ENCODE measurements at places on chromosomes 7 and 10.

DNA sequence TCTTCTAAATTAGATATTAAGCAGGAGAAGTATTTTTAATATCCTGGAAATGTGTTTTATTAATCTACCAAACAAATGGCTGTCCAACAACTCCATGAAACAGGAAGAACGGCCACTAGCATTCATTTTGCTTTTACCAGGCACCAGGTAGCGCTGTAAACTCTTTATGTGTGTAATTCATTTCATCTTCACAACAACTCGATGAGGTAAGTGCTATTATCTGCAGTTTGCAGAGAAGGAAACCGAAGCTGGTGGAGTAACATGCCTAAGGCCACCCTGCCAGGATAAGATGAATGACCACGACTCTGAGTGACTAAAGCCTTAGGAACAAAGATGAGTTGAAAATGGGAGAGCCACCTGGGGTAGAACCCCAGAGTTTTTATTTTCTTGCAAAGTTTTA, 101.2 kb downstream of the KIAA1217 start:
- DNase-seq: no peak

DNA sequence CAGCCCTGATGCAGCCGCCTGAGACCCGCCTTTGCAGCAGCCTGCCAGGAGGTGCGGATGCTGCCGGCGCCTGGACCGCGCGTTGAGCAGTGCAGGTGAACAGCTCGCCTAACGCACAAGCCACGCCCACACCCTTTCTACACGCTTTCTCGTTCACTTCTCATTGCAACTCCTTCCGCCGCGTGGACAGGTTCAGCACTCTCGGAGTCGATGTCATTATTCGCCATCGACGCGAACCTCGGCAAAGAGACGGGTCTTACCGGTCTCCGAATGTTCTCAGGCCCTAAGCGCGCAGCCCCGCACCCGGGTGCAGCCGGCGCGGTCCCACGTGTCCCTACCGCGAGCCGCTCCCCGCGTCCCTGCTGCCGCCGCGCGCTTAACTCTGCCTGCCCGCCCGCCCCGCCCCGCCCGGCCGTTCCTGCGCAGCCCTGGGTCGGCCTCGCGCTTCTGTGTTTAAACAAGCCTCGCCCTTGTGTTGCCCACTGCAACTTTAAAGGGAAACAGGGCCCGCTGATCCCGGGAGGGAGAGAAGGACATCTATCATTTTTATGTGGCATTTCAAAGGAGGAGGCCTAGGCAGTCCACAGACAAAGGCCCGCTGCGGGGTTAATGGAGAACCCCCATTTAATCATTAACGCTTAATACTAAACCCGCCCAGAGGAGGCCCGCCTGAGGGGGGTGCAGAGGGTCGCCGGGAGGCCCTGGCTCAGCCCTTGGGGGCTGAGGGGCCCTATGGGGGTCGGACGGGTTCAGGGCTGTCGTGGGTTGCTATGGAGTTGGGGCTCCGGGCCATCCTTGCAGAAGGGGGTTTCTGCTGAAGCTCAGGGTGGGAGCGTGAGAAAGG, 128.5 kb downstream of the WDR11 start:
- DNase-seq: no peak

DNA sequence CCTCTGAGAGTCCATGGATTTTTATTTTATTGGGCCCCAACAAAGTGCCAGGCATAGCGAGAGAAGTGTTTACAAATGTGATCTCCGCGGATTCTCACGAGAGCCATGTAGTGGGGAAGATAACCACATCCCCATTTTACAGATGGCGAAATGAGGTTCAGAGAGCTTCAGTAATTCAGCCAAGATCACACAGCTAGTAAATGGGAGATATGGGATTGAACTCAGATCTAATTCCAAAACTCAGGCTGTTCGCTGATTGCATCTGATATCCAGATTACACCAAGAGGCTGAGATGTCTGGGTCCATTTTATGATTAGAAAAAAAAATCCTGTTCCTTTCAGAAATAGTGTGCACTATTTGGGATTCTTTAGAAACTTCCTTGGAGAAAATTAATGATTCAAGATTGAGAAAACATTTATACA, 1.3 kb downstream of the FAS start:
- no peak for DNase-seq

DNA sequence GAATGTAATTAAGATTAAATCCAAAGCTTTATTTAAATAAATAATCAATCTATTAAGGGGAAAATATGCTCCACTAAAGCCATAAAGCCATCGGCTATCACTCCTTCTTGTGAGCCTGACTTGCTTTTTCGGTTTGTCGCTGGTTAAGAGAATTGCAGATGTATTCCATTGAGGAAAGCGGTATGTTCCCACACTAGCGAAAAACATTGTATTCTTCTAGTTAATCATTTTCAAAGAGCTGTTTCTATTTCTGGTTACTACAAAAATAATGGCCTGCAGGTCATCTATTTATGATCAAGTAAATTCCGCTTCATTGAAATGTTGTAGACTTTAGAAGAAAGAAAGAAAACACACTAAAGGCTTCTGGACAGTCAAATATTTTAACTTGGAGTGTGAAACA, 173.4 kb downstream of the CACNB2 start:
- no peak for DNase-seq

GRCh38 chr7:16344927-16345326, 76.4 kb downstream of the CRPPA start:
- DNase-seq: no peak

GRCh38 chr7:124412531-124412930, 353.1 kb downstream of the GPR37 start:
- DNase-seq: no peak

DNA sequence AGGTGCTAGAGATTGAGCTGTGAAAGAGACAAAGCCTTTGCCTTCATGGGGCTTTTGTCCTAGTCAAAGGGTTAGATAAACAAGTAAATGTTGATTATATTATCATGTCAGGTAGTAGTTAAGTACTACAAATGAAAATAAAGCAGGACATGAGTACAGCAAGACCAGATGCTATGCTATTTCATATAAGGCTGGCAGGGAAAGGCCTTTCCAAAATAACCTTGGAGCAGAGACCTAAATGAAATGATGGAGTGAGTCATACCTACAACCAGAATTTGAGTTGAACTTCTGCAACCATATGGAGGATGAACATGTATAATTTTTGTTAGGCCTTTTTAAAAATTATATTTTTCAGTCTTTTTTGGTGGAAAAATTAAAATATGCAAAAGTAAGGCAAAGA, 23.6 kb upstream of the SEMA4G start:
- no peak for DNase-seq

DNA sequence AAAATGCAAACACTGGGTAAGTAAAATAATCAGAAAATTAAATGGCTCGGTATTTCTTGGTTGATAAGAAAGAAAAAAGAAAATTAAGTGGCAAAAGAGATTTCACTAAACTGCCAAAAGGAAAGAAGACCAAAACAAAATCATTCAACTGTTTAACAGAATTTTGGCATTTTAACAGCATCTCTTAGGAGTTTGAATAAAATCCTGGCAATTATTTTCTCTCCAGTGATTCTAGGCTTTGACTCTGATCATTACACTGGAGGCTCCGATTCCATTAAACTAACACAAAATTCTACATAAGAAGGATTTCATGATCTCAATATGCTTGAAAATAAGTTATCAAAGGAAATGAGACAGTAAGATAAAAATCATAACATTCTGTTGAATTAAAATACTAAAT, 62.3 kb downstream of the ARHGAP21 start:
- no peak for DNase-seq

DNA sequence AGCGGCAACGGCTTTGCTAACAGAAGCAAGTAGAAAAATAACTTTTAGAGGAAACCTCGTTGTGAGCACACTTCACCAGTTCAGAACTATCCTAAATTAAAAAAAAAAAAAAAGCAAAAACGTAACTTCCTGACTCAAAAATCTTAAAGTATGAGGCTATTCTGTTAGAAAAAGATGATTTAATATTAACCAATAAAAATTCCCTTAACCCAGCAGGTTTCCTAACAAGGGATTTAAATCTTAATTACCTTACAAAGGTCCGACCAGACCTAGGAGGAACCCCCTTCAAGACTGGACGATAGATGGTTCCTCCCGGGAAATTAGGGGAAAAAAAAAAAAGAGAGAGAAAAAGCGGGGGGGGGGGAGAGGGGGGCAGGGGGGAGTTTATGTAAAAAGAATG, 22.9 kb upstream of the CHST3 start:
- no peak for DNase-seq

GRCh38 chr7:150956395-150957132, 21.6 kb downstream of the KCNH2 start:
- no peak for DNase-seq

Data from NCI-H1694 (cell line).